ENCODE measurements at places on chromosomes 1 and 21.

- DNase-seq = no peak
Measured at GRCh38 chr1:232303222-232303620, 326.7 kb downstream of the SIPA1L2 start.

DNA sequence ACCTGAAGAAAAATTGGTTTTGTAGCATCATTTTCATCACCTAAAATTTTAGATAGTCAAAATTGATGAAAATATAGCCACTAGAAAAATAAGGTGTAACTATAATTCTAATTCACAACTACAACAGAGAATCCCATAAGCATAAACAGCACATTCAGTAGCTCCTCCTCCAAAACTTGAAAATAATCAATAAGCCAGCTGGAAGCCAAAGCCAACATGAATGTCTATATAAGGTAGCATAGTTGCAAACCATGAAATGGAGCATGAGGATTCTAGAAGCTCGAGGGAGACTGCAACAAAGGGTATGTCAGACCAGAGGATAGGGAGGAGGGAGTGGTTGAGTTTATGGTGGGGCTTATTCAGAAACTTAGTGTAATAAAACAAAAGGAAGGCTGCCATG is 22.4 kb downstream of the ACBD3 start:
- no peak for DNase-seq

DNA sequence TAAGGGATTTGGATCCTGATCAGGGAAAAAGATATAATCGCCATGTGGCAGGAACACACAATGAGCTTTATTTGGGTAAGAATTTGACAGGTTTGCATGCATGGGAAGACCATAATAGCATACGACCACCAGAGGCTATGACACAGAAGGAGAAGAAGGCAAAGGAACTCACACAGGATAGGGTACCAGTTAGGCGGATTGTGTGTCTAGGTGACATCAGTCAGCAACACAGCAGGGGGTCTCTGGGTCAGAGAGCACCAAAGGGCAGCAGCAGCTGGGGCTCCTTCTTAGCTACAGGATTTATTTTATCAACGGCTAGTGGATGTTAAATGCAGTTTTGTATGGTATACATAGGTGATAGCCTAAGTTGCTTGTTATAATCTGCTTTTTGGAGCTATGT is 551.3 kb downstream of the KCNT2 start:
- no peak for DNase-seq

- peak; percentile 34 for DNase-seq
Measured at GRCh38 chr1:84693005-84693404, 2.7 kb upstream of the SSX2IP start.

GRCh38 chr1:93000291-93000690 is 39.0 kb upstream of the DIPK1A start:
- no peak for DNase-seq

GRCh38 chr21:42661688-42662429 is 8.4 kb downstream of the PDE9A start:
- no peak for DNase-seq

DNA sequence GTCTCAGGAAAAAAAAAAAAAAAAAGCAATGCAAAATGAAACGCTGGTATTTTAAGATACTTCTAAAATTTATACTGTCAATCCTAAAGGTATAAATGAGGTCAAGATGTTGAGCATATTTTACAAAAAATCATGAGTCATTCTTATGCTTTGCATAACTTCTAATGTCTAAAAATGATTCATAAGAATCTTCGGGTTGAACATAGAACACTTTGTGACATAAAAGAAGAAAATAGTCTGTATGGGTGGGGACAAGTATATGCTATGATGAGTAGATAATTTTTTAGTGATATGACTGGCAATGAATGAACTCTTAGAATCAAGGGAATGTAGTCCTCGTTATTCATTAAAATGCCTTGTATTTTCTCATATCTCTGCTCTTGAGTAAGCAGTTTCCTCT is 416.9 kb upstream of the USP24 start:
- no peak for DNase-seq

GRCh38 chr1:93395195-93395594 is 49.5 kb downstream of the DR1 start:
- DNase-seq = no peak

GRCh38 chr1:99648107-99648506 is 2.2 kb downstream of the PALMD start:
- DNase-seq = no peak

DNA sequence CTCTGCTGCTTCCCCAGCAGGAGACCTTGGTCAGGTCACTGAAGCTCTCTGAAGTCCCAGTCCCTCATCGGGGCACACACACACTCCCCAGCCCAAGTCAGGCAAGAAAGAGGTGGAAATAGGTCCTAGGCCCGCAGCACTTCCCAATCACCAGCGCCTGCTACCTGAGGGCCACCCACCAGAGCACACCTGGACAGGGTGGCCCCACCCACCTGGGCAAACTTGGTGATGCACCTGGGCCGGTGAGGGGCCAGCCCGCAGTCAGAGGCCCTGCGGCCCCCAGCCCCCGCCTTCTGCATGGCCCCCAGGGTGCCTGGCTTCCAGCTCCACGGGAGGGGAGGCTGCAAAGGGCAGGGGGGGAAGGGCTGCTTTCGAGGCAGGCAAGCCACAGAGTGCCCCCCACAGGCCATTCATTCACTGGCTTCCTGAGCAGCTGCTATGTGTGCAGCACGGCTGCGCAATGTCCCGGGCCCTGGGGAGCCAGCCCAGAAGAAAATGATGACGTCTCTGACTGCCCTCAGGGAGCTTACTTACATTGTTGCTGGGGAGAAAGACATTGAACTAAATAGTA is 4.7 kb downstream of the SH2D5 start:
- DNase-seq = no peak

DNA sequence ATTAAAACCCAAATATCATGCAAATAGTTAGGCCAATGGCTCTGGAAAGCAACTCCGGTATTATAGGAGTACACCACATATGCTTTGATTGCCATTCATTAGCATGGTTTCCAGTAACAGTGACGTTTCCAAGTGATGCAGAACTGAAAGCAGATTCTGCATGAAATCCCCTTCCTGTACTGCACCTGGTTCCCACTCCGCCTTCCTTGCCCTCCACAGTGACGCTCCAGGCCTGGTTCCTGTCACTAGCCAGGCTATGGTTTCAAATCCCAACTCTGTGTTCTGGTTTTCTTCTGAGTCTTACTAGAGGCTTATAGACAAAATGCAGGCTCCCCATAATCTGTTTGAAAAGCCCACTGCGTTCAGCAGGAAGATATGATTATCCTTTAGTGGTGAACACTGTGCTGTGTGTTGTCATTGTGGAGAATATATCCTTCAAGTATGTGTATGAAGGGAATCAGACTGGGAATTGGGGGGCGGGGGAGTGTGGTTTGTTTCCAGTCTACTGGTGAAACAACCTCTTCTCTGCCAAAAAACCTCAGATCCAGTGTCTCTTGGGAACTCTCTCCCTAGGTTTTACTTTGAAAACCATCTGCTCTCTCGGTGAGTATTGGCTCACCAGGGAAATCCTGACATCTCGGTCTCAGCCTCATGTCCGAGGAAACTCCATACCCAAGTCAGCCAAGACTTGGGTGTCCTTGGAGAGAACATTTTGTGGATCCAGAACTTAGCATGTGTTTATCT is 78.7 kb downstream of the TYW3 start:
- no peak for DNase-seq

DNA sequence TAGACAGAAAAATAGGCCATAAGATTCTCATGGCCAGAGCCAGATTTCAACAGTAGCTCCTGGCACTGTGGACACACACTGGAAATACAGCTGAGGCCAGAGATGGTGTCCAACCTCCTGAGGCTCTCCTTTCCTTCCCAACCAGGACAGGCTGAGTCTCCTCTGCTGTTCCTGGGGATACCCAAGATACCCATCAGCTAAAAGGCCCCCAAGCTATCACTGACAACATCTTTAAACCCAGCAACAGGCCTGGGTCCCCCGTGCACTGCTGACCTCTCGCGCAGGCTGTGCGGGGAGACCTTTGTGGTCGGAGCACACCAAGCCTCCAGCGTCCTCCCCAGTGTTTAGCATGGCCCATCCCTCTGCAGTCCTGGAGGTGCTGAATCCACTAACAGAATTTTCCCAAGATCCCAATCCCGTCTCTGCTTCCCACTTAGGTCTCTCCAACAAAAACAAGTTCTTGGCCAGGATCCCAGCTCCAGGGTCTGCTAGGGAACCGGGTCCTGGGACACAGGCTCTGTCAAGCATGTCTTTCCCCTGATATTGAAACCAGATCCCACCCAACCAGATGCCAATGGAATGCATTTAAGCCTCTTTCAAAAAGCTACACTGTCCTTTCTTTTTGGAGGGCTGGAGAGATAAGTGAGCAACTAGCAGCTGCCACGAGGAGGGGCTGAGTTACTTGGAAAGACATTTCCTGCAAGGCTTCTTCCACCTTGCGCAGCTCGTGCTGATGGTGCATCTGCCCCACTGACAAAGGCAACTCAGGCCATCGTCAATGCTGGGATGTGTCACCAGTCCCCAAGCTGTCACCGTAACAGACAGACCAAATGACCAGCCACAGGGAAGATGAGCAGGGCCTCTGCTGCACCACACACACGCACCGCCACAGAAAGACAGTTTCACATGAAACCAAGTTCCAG is 73.2 kb downstream of the BCAR3 start:
- peak; percentile 15 for DNase-seq

DNA sequence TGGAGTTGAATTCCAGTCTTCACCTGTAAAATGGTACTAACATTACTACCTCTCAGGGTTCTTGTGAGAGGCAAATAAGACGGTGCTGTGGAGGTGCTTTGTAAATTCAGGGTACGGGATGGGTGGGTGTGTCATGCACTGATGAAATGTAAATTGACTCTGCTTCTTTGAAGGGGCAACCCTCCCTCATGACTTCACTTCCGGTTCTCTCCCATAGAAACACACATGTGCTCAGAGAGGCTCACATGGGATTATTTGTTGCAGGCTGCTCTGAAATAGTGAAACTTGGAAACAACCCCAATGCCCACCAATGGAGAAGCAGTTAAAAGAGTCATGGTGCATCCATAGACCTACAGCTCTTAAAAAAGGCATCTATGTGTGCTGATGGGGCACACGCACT is 44.9 kb upstream of the SCMH1 start:
- no peak for DNase-seq

DNA sequence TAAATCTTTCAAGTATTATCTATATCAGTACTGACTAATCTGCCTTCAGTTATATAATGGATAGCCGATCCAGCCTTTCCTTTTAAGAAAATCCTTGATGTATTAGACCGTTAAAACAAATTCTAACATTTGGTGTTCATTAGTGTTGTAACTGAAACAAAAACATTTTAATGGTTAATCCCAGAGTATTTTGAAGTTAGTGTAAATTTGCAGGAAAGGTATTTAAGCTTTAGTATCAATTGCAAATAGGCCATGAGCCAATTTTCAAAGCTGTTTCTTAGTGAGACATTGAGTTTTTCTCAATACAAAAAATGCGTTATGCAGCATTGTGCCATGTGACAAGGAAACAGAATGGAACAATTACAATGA is 29.6 kb downstream of the DISP1 start:
- no peak for DNase-seq

DNA sequence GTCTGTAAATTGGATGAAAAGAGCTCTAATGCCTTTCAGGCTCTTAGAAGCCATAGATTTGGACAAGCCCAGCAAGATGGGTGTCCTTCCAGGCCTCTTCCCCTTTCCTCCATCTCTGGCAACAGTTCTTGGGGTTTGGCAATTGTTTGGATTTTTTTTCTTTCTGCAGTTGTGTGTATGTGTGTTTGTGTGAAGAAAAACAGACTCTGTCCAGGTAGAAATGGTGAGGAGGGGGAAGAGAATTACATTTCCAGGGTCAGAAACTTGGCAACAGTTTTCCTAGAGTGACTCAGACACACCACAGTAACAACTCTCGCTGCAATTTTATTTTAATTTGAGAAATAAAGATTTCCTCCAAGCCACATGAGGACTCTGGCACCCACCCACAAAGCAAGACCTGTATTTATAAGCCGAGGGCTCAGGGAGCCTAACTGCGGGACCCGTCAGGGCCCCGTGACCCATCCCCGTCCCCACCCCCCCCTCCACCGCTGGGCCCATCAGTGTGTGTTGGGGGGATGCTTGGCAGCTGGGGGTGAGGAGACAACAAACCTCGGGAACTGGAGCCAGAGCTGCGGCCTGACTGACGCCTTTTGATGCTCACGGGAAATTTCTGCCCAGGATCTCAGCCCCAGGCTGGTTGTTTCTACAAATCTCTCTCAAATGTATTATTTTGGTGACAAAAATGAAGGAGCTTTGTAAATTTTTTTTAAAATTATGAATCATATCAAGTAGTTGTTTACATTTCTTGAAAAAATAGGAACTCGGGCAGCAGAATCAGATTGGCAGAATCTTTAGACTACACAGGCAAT is 4.4 kb downstream of the TMEM200B start:
- no peak for DNase-seq

- no peak for DNase-seq
Measured at GRCh38 chr1:118223426-118223825, 38.4 kb upstream of the SPAG17 start.

GRCh38 chr1:243959998-243960397 is 91.1 kb upstream of the ZBTB18 start:
- DNase-seq = no peak

DNA sequence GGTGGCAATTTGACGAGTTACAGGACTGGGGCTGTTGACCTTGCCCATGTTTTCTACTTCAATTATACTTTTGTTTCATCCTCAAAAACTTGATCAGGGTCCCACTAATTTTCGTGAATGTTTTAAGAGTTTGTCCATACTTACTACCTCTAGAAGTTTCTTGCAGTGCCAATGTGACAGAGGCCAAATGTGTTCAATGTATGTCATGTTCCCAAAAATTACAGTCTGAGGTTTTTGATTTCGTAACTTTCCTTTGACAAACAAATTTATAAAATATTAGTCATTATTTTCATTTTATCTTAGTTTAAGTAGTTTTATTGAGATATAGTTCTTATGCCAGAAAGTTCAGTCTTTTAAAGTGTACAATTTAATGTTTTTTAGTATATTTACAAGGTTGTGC is 15.3 kb downstream of the VPS13D start:
- DNase-seq = no peak

DNA sequence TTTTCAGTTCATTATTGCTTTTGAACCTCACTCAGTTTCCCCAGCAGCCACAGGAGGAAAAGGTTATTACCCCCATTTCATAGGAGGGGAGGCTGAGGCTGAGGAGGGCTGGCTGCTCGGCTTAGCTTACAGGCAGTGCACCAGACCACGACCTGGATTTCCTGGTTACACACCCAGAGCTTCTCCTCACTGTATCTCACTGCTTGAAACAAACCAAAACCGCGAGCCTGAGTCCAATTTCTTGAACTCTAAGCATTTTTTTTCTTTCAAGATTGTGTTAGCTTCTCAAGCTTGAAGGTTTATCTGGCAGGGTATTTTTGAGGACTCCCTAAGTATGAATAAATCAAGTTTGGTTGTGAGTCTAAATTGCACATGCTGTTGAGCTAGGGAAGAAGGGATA is 188.9 kb upstream of the EDN2 start:
- DNase-seq = peak; percentile 75

DNA sequence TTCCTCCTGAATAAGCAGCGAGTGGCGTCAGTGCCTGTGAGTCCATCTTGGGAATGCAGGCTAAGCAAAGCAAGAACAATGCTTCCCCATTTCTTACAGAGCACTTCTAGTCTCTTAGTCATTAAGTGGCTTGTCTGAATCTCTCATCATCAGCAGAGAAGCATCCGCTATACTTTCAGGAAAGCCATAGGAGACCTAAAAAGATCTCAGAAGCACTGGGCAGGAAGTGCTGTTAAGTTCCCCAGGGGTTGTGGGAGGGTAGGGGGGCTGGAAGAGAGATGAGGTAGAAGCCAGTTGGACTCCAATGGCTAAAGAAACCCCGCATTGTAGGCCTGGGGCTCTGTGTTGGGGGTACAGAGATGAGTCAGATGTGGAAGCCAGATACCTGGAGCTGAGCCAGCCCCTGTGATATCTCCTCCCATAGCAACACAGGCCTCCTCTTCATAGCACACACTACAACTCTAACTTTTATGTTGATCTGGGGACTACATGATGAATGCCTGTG is 44.9 kb downstream of the SYT6 start:
- no peak for DNase-seq

Data from activated CD4-positive, alpha-beta T cell treated with anti-CD3 and anti-CD28 coated beads, Interleukin-10, Interleukin-2, amounts not matched to agents 100 ng/mL and 50 ng/mL, durations not matched to agents 16 hours and 8 hours (primary cell).